ENCODE measurements at places on chromosomes 2 and 18.
A peak's percentile ranks its signal among the peaks of the same experiment; 100 is the strongest.

DNA sequence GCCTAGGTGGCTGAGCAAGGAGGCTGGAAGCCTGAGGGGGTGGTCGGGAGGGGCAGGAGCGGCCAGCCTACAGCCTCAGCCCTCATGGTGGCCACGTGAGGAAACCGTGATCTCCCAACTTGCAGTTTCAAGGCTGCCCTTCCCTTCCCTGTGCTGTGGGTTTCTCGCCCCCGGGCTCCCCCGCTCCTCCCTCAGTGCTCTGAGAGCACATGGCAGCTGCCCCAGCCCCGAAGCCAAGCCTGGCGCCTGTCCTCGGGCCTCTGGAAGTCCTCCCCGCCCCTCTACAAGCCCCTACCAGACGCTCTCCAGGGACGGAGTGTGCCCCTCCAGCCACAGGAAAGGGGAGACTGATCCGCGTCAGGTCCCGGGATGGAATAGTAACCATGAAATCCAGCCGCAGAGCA, 586 bp upstream of the ANKRD23 start:
- no peak for DNase-seq

DNA sequence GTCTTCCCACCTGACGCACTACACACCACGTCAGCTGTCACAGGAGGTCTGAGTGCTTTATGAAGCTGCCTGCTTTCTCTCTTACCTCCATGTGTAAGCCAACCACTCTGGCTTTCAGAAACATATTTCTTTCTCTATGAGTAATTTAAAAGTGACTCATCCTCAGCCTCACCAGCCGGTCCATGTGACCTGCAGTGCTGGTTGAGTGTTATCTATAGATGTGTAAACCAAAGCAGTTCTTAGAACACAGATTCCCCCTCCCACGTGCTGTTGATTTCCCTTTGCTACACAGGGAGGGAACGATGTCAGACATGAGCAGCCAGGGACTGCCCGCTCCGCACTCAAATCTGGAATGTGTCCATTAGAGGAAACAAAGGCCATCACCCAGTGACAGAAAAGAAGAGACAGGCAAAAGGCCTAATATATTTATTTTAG, 157.8 kb downstream of the BCL2 start:
- peak; percentile 16 for DNase-seq

- no peak for DNase-seq
Measured at GRCh38 chr2:147181351-147182029, 663.3 kb upstream of the ACVR2A start.

- no peak for DNase-seq
Measured at GRCh38 chr2:144211826-144212225, 308.1 kb downstream of the ZEB2 start.

DNA sequence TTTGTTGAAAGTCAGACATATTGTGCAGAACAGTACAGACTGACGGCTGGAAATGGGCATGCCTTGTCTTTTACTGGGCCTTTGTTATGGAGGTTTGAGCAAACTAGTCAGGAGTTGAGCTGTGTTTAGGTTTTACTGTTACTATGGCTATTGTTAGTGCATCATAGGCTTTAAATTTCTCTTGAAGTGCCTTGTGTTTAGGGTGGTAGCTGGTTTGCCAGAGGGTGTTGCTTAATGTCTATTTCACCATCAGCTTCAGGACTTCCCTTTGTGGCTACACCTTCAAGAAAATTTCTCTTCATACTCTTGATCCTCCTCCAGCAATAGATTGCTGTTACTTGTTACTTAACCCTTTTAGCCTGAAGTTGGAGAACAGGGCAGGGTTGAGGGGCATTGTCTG, 104.6 kb downstream of the CAPN13 start:
- DNase-seq, result no peak

DNA sequence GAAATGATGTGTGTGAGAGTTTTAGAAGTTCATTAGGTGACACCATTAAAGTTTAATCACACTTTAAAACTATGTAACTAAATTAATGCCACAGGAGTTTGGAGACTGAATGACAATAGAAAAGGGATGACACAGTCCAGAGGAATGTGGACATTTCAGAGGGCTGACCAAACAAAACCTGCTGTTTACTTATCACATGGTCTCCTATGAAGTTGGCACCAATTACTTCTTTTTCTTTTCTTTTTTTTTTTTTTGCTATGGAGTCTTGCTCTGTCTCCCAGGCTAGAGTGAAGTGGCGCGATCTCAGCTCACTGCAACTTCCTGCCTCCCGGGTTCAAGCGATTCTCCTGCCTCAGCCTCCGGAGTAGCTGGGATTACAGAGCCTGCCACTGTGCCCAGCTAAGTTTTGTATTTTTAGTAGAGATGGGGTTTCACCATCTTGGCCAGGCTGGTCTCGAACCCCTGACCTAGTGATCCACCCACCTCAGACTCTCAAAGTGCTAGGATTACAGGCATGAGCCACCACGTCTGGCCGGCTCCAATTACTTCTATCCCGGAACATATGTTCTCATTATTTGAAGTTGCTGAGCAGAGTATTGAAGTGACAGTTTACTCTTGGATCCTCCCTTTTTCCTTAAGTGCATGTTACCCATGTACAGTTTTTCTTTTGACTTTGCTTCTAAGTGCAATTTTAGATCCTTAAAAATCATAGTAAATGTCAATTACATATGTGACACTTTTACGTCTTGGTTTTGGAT, 4.3 kb downstream of the AGPS start:
- peak; percentile 90 for DNase-seq

GRCh38 chr2:234102112-234102511, 51.6 kb downstream of the SPP2 start:
- DNase-seq, result no peak

- DNase-seq, result no peak
Measured at GRCh38 chr18:50114448-50114847, 80.5 kb downstream of the MYO5B start.

DNA sequence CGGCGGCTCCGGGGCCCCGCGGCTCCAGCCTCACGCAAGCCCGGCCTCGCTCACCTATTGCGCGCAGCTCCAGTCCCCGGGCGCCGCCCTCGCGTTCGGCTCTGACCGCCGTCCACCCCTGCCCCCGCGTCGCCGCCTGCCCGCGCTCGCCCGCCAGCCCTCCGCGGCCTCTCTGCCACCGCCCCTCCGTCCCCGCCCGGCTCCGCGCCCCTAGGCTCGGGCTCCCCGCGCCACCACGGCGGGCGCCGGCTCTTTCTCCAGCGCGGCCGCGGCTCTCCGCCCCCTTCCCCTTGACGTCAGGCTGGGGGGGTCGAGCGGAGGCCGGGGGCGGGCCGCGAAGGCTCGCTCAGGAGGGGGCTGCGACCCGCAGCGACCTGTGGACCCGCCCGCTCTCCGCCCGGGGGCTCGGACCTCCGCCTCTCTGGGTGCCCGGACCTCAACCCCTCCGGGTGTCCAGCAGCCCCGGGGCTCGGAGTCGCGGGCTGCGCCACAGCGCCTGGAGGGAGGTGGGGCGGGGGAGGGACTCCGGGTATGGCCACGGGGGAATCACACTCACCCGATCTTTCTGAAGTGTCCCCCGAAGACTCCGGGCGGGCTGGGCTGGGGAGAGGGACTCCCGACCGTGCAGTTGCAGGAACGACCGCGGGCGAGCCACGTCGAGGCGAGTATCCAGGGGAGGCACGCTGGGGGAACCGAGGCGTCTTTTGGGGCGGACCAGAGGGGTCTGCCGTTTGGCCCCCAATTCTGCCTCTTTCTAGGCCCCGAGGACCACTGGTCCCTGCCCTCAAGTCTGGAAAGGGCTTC, at the start of gene SEMA4C:
TSS of gene SEMA4C (minus strand) at position 259 of the 804 bp plus-strand sequence. CDS start 2,194 bp downstream, outside the sequence.
- DNase-seq, result no peak

DNA sequence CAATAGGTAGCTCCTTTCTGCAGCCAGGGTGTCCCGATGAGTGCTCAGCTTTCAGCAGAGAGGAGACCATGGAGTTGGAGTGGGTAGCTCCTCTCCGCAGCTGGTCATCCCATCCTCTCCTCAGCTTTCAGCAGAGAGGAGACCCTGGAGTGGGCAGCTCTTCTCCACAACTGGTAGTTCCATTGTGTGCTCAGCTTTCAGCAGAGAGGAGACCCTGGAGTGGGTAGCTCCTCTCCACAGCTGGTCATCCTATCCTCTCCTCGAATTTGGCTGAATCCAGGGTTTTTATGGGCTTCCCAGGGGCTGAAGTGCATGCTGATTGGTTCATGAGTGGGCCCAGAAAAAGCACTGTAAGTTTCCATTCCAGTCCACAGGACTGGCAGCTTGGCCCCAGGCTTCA, 75.2 kb downstream of the NCOA1 start:
- no peak for DNase-seq

GRCh38 chr2:43402452-43402937, 176.1 kb upstream of the ZFP36L2 start:
- no peak for DNase-seq

DNA sequence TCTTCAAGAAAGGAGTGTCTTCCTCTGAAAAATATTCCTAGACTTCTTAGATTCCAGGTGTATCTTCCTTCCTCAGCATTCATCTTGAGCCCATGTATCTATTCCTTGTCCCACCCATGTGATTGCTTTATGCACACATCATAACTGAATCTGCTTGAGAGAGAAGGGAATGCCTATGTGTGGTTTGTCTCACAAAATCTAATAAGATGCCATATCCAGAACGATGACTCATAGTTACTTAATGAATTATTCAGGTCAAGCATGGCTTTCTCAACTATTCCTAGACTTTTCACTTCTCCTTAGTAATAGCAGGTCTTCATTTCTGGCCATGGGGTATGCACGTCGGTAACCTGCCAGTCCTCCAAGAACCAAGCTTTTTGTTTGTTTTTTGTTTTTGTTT, 121.8 kb downstream of the SETBP1 start:
- DNase-seq, result no peak

GRCh38 chr2:205778356-205778755, 96.1 kb downstream of the NRP2 start:
- no peak for DNase-seq

DNA sequence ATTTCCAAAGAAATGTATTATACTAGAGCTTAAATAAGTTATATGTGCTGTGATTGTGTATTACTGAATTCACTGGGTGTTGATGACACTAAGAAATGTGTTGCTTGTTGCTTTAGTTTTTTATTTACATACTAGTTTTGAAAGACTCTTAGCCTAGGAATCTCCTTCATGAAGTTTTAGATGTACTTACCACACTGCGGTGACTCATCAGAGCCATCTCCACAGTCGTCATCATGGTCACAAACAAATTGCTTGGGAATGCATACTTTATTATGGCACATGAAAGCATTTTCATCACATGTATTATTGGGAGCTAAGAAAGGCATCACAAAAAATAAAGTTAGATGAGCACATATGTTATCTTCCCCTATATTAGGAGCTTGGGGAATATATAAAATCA, 1624.2 kb downstream of the LRP1B start:
- DNase-seq, result no peak

GRCh38 chr2:240392948-240393830, 42.3 kb upstream of the GPC1 start:
- no peak for DNase-seq

DNA sequence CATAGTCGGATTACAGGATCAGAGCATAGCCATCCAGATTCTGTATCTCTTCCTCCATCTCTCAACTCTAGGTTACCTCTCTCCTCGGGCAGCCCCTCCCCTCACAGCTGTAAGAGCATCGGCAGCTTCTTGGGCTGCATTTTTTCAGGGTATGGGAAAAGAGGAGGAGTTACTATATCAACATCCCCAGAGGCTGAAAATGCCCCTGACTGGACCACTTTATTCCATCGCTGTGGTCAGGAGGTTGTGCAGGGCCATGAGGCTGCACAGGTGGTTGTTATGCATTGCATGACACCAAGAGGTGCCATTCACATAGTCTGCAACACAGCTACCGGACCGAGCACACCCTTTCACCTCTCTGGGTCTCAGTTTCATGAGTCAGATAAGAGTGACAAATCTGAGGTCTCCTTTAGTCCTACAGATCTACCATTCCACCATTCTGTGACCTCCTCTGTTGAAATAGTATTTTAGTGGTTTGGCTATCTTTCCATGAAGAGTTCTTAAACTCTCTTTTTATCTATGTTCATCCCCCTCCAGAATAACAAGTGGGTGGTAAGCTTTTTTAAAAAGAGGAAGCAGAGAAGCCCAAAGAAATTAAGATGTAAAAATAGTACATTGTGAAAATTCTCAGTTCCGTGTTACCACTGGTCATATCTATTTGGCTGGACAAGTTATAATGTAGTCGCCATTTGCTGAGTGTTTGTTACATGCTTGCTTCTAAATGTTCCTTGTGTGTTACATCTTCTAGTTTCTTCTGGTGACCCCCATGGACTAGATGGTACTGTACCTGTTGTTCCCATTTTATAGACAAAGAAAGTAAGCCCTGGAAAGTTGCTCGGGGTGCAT, 56.6 kb upstream of the SLC1A4 start:
- no peak for DNase-seq

- DNase-seq, result no peak
Measured at GRCh38 chr2:26644188-26644835, 3.1 kb upstream of the CIB4 start.

GRCh38 chr2:176583607-176584006, 314.4 kb downstream of the MTX2 start:
- DNase-seq, result peak; percentile 55

GRCh38 chr2:69226903-69227302, 160.1 kb downstream of the GFPT1 start:
- DNase-seq, result no peak

DNA sequence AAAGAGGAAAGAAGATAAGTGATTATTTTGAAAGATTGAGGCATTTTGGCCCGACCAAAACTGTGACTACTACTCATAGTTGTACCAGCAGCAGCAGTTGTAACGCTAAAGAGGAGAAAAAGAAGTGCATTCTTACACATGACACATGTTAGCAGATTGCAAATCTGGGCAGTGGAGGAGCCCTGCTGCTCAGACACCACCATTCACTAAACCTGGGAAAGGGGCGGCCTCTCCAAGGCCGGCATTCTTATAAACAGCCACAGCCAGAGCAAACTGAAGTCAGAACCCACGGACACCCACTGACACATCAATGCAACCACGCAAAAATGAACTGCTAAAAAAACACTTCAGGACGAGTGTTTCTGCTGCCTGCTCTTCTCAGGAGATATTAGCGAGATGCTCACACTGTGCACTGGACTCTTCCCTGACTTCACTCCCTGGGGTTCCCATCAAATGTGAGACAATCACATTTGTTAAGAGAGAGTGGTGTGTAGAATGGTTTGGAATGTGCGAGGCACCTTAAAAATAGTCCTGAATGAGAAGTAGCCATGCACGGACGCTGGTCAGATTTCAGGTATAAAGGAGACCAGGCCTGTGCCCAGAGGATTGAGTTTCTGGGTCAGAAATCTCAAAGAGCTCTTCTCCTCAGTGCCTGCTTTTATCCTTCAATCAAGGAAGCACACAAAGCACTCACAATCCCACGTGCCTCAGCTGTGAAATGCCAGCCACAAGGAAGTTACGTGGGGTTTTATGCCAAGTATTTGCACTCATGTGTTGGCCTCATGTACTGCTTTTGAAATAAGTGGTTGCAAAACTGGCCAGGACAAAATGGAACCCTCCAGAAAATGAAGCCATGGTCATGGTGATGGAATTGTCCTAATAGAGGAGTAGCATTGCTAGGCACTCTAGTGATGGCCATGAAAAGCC, 83.4 kb downstream of the MTCL1 start:
- no peak for DNase-seq

GRCh38 chr2:96083989-96084857, 32.1 kb downstream of the ADRA2B start:
- DNase-seq, result no peak
